ENCODE measurements at places on chromosomes 2 and 18. TPM values are rescaled to one million over a fixed set of nuclear protein-coding genes. Genes with fewer than 3 reads are reported as not detected.

DNA sequence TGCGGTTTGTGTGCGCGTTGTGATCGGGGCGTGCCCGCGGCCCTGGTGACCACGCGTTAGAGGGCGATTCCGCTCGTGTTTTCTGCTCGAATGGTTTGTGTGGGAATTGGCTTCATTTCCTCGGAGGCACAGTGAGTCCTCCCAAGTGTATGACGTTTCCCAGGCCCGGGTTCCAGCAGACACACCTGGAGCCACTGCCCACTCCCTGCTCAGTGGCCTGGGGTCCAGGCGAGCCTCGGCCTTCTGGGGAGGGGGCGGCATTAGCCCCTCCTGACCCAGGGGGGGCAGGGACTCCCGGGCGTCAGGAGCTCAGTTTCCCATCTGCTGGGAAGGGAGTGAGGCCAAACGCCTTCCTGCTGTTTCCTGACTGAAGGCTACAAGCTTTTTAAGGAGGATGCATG is 92.1 kb downstream of the NFATC1 start:
- H3K36me3 ChIP-seq: peaks cover 33% of the 10 kb centered on the region
- peaks cover 19% of the 10 kb centered on the region for H3K4me1 ChIP-seq
- DNase-seq: no peak
- H3K27me3 ChIP-seq: no peaks in the 10 kb centered on the region
- H3K27ac ChIP-seq: no peak overlapping the region

DNA sequence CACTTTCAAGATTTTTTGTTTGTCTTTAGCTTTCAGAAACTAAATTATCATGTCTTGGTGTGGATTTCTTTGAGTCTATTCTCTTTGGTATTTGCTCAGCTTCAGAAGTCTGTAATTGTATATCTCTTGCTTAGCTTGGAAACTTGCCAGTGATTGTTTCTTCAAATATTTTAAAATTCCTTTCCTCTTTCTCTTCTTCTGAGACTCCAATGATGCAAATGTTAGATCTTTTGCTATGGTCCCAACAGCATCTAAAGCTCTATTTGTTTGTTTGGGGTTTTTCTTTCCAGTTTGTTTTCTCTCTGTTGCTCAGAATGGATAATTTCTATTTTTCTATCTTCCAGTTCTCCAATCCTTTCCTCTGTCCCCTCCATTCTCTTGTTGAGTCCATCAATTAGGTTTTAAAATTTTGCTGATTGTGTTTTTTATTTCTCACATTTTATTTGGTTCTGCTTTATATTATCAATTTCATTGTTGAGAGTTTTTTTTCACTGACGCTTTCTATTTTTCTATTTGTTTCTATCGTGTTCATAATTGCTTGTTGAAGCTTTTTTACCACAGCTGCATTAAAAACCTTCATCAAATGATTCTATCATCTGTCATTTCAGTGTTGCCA is 81.5 kb upstream of the DAPL1 start:
- no peak overlapping the region for H3K27ac ChIP-seq
- H3K36me3 ChIP-seq: no peaks in the 10 kb centered on the region
- no peak overlapping the region for H3K4me3 ChIP-seq
- DNase-seq: no peak
- no peaks in the 10 kb centered on the region for H3K4me1 ChIP-seq

The LIMS4 gene
- total RNA-seq: 0.76 TPM

The TMEFF2 gene
- total RNA-seq: not detected

The SF3B6 gene
- 43.7 TPM for total RNA-seq
